NCI-H1417 treated with DMSO at 0.1 percent for 48 hours (cell line): ENCODE measurements at places on chromosomes 11 and 22.
A peak's percentile ranks its signal among the peaks of the same experiment; 100 is the strongest.

GRCh38 chr11:102237096-102237735, 80.1 kb upstream of the BIRC3 start:
- no peak for DNase-seq

DNA sequence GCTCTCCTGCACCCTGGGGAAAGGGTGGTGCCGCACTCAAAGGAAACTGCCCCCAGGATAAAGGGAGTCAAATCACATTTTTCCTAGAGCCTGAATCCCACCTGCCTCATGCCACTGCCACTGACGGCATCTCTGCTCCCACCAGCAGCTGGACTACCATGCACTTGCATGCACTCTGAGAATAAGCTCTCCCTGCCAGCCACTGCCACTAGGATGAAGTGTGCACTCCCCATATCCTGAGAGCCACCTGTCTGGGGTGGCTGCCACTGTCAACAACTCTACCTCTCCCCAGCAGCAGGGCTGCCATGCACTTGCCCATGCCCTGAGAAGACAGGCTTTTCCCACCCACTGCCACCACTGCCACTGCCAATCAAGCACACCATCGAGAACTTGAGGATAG, 31.6 kb downstream of the MRGPRX4 start:
- no peak for DNase-seq

GRCh38 chr22:26718905-26719304, 61.5 kb downstream of the MIAT start:
- no peak for DNase-seq

GRCh38 chr11:24344222-24344621, 152.6 kb upstream of the LUZP2 start:
- DNase-seq = no peak

DNA sequence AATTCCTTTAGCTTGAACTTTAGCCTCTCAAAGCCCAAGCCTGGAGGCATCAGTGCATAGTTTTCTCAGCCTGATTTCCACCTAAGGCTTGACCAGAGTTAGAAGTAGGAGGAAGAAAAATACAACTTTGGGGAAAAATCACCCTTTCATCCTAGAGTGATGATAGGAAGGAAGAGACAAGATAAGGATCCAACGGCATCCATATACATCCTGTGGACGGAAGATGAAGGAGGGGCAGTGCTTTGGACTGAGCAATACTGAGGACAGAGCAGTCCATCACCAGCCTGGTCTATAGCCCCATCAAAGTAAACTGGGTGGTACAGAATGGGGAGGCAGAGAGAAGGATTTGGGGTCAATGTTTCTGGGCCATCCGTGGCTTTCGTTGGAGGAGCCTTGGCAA, 247.9 kb downstream of the FAM76B start:
- no peak for DNase-seq

DNA sequence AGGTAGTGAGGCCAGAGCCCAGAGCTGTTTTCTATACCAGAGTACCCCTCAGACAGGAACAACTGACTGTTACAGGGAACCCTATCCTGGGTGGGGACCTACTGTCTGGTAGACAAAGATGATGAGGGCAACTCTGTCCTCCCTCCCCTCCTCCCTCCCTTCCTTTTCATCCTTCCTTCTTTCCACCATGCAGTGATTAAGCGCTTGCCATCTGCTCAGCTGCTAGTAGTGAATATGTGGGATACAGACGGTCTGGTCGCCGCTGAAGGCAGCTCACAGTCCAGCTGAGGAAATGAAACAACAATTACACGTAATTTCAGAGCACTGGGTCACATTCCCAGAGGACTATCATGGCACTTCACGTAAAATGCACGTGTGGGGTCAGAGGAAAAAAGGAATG, 597.1 kb downstream of the BUD13 start:
- DNase-seq = no peak

DNA sequence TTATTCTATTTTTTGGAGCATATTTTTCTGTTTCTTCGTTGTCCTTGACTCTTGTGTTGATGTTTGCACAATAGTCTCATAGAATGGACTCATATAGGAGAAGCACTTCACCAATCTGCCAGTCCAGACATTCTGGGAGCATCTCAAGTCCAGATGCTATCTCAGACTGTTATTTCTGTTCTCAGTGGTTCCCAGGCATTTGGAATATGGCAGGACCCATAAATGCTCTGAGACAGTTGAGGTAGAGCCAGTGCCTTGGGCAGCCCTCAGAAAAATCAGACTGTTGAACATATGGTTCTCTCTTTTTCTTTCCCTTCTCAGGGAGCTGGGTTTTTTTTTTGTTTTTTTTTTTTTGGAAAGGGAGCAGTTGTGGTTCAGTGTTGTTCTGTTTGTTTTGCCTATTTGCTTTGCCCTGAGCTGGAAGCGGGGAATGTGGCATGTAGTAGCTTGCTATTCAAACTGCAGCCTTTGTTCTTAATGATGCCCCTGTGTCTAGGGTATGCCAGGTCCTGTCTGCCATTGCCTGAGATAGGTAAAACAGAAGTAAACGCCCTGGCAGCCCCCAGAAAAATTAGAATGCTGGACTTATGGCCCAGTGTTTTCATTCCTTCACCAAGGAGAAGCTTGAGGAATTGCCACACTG, 3.7 kb upstream of the MS4A2 start:
- DNase-seq = no peak

DNA sequence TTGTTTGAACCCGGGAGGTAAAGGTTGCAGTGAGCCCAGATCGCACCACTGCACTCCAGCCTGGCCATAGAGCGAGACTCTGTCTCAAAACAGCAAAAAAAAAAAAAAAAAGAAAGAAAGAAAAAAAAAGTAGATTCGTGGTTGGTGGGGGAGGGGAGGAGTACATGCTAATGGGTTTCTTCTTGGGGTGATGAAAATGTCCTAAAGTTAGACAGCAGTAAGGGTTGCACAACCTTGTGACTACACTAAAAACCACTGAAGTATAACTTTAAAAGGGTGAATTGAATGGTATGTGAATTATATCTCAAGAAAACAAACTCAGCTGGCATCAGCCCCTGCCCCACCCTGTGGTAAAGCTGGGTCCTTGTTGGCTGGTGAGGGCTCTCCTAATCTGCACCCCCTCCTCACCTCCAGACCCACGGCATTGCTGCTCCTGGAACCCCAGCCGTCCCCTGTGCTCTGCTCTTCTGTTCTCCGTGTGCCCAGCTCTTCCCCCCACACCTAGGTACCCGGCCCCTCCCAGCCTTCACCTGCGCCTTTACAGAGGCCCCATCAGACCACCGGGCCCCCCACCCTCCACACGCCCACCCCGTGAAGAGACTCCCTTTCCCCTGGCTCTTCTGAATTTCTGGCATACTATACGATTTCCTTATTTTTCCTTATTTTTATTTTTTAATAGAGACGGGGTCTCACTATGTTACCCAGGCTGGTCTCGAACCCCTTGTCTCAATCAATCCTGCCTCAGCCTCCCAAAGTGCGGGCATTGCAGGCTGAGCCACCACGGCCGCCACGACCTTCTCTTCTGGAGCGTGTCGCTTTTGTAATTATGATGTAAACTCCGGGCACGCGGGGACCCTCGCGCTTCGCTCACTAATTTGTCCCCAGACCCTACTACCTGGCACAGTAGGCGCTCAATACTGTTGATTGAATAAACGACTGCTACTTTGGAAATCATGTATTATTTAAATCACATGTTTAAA, 924 bp upstream of the FADD start:
- no peak for DNase-seq

- no peak for DNase-seq
These were observed 24.4 kb upstream of the FBLN1 start for GRCh38 chr22:45478108-45478771.

DNA sequence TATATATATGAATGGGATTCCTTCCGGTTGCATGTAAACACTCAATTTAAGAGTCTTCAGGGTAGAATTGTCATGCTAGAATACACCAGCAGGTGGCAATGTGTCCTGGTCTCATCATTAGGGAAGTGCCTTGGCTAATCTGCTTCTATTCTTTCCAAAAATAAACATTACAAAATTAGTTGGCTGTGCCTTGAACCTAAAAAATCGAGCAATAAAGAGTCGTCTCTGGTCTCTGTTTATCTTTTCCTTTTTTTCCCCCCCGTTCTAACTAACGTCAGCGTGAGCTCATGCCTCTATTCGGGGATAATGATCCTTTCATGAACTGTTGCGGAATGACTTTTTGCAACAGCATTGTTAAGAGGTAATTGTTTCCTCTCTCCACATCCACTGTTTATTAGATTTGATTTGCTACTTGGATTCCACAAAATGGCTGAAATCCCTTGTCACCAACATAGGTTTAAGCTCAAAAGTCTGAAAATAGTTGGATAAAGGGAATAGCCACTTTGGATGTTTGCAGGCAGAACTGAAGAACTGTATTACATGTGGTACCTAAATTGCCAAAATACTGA, 1.2 kb upstream of the ARHGEF12 start:
- DNase-seq = peak; percentile 53

DNA sequence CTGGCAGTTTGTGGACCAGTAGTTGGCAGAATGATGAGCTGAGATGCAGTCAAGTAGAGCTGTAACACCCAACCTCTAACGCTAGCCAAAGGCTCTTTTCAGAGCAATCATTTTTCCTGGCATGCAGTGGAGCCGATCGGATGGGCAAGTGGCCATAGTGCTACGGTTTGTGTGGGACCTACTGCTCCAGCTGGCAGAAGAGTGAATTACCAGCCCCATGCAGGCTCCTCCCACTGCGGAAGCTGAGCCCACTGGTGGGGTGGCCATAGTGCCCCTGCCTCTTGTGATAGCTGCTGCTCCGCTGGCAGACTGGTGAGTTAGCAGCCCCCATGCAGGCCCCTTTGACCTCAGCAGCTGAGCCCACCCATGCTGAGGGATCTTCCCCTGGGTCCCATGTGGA, 27.0 kb upstream of the SC5D start:
- DNase-seq = no peak

GRCh38 chr11:92784331-92784730, 185.1 kb upstream of the MTNR1B start:
- DNase-seq = no peak

GRCh38 chr11:97893612-97894011, 1127.1 kb upstream of the CNTN5 start:
- no peak for DNase-seq

- DNase-seq = no peak
These were observed 5.4 kb downstream of the RBM4 start for GRCh38 chr11:66643745-66644437.
